CD4-positive, alpha-beta memory T cell (primary cell): ENCODE measurements at places on chromosomes 1 and 21.

GRCh38 chr1:1085911-1086841 is 12.1 kb upstream of the RNF223 start:
- no peak for DNase-seq
- no peak overlapping the region for H3K4me3 ChIP-seq
- H3K27ac ChIP-seq, result no peak overlapping the region
- no peaks in the 10 kb centered on the region for H3K27me3 ChIP-seq

DNA sequence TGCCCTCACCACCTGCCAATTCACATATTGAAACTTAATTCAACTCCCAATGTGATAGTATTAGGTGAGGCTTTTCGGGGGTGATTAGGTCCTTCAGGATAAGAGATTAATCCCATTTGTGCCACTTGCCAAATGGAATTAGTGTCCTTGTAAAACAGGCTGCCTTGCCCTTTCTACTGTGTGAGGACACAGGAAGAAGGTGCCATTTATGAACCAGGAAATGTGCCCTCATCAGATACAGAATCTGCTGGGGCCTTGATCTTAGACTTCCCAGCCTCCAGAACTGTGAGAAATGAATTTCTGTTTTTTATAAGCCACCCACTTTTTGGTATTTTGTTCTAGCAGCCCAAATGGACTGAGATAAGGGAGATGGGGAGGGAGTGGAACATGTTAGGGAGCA is 39.1 kb upstream of the AGL start:
- no peak overlapping the region for H3K27ac ChIP-seq
- no peaks in the 10 kb centered on the region for H3K36me3 ChIP-seq
- no peak overlapping the region for H3K4me3 ChIP-seq
- H3K27me3 ChIP-seq, result no peaks in the 10 kb centered on the region
- no peak for DNase-seq

GRCh38 chr1:178031856-178032320 is 62.0 kb upstream of the RASAL2 start:
- H3K27me3 ChIP-seq, result no peaks in the 10 kb centered on the region
- H3K27ac ChIP-seq, result no peak overlapping the region
- no peak overlapping the region for H3K4me3 ChIP-seq
- no peaks in the 10 kb centered on the region for H3K36me3 ChIP-seq
- DNase-seq, result no peak

DNA sequence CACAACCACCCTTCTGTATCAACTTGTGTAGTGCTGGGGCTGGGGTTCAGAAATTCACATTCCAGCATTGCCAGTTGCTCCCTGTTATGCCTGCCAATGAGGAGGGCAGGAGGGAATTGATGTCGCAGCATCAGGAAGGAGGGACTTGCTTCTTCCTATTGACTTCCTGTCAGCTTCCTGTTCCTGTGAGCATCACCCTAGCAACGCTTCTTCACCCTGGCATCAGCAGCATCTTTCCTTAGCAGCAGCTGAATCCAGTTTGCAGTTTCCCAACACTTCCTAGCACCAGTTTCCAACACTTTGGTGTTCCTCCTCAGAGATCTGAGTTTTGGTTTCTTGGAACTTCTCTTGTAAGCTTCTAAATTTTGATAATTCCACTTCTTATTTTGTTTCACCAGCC is 8.9 kb upstream of the TRIM62 start:
- no peak overlapping the region for H3K4me3 ChIP-seq
- peaks cover 8% of the 10 kb centered on the region for H3K4me1 ChIP-seq
- no peaks in the 10 kb centered on the region for H3K36me3 ChIP-seq
- DNase-seq, result no peak

- H3K36me3 ChIP-seq, result peaks cover 4% of the 10 kb centered on the region
- DNase-seq, result no peak
- peaks cover 28% of the 10 kb centered on the region for H3K4me1 ChIP-seq
Measured at GRCh38 chr1:51266181-51266580, 30.1 kb downstream of the RNF11 start.

DNA sequence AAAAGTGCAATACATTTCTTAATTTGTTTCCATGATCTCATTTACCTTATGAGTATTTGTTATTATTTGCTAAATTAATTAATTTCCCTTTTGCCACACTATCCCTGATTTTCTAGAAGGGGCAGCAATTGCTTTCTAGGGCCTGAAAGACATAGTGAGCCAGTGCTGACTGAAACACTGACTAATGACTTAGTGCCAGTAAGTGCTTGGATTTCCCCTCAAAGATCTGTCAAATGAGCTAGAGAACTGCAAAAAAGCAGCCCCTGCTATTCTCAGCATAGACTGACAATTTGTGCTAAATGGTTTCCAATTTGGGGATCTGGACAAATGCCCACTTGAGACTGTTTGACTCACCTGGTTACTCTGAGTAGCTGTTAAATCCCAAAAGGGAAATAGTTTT is 35.6 kb upstream of the USH2A start:
- DNase-seq, result no peak
- no peak overlapping the region for H3K27ac ChIP-seq
- H3K36me3 ChIP-seq, result no peaks in the 10 kb centered on the region
- H3K4me3 ChIP-seq, result no peak overlapping the region
- no peaks in the 10 kb centered on the region for H3K4me1 ChIP-seq

DNA sequence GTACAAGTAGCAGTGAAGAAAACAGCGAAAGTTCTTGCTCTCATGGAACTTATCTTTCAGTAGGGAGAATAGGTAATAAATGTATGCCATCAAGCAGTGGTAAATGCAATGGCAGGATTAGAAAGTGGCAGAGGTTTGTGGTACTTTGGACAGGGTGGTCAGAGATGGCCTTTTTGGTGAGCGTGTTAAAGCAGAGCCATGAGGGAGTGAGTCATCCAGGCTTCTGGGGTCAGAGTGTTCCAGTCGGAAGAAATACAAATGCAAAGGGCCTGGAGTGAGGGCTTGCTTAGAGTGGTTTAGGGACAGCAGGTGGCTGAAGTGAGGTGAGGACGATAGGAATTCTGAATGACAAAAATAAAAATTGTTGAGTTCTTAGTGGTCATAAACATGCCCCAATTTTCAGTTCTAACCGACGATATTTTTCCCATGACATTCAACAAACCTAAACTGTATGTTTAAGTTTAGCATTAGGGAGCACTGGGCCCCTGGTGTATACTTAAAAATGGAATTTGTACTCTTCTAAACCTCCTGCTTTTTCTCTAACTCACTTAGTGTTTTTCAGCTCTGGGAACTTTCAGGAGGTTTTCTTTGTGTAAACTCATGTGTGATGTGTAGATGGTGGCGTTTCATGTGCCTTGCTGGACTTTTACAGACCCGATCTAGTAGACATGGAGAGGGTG is 78.2 kb downstream of the MACF1 start:
- peaks cover 57% of the 10 kb centered on the region for H3K36me3 ChIP-seq
- H3K27ac ChIP-seq, result no peak overlapping the region
- H3K4me1 ChIP-seq, result peaks cover 16% of the 10 kb centered on the region
- DNase-seq, result no peak
- no peaks in the 10 kb centered on the region for H3K27me3 ChIP-seq

GRCh38 chr1:228735871-228736586 is 750 bp downstream of the RHOU start:
- H3K27ac ChIP-seq, result peak overlapping the region; percentile 37
- no peaks in the 10 kb centered on the region for H3K27me3 ChIP-seq
- peak; percentile 28 for DNase-seq
- no peaks in the 10 kb centered on the region for H3K36me3 ChIP-seq

DNA sequence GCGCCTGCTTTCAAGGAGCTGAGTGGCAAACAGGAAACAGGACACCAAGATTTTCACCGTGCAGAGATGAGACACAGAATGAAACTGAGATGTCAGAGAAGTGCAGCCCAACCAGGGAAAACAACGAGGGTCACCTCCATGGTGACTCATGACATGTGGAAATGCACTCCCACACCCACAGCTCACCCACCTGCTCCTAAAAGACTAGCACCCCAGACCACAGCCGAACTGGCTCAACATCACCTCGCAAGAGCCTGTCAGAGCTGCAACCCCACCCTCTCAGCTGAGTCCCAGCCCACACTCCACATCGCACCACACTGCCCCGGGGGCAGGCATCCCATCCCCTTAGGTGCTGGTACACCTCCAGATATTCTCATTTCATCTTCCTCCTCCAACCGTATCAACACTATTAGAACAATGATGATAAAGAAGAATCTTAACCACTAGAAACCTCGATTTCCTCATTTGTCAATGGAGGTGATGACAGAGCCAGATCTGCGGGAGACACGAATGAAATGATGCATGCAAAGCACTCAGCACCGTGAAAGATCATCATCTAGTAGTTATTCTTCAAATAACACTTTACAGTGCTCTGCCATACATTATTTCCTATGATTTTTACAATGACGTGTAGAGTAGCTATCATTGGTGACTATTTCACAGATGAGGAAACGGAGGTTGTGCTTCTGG is 103.2 kb downstream of the DMRTB1 start:
- H3K4me3 ChIP-seq, result no peak overlapping the region
- H3K36me3 ChIP-seq, result no peaks in the 10 kb centered on the region
- H3K27me3 ChIP-seq, result peaks cover 3% of the 10 kb centered on the region
- no peak overlapping the region for H3K27ac ChIP-seq

DNA sequence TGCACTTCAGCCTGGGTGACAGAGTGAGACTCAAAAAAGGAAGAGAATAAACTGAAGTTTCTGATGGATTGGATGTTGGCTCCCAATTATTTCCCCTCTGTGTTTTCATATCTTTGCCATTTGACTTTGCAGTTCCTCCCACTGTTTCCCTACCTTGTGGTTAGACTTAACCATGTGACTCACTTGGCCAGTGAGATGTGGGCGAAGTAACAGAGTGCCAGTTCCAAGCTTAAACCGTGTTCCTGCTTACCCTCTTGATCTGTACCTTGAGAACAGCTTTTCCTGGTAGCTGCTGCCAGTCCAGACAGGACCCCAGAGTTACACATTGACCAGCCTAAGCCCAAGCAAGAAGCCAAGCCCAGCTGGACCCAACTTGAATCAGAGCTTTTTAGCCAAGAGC is 323.4 kb downstream of the LTN1 start:
- H3K36me3 ChIP-seq, result no peaks in the 10 kb centered on the region
- H3K27me3 ChIP-seq, result no peaks in the 10 kb centered on the region
- no peaks in the 10 kb centered on the region for H3K4me1 ChIP-seq
- H3K27ac ChIP-seq, result no peak overlapping the region

DNA sequence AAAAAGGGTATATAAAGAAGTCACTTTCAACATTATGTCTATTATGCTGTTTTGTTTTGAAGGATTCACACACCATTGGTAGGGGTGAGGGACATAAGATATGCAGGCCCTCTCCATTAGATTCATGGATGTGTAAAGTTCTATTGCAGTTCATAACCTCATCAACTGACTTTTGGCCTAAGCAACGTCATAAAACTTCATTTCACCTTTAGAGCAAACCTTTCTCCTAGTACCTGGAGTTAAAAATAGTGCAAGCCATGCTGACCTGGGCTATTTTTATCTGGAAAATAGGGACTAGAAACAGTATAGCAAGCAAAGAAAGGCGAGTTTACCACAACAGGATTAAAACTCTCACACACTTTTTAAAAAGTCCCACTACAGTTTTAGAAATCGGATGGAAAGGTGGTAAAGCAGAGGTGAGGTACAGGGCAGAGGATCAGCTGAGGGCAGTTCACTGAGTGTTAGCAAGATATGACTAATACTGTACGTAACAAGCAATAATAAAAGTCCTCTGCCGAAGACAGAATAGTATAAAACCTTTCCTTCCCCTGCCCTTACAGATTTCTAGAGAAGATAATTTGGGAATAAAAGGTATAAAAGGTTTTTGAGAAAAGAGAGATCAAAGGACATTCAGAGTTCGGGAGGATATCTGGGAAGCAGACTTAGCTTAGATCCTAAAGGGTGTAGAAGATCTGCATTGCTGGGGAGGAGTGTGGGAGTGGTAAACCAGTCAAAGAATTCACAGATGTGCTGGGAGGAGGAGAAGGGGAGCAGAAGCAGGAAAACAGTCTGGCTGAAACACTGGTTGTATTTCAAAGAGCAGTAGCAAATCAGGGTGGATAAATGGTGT is 14.3 kb downstream of the EGLN1 start:
- H3K4me1 ChIP-seq, result peaks cover 56% of the 10 kb centered on the region
- H3K4me3 ChIP-seq, result no peak overlapping the region
- no peak for DNase-seq
- H3K36me3 ChIP-seq, result no peaks in the 10 kb centered on the region

DNA sequence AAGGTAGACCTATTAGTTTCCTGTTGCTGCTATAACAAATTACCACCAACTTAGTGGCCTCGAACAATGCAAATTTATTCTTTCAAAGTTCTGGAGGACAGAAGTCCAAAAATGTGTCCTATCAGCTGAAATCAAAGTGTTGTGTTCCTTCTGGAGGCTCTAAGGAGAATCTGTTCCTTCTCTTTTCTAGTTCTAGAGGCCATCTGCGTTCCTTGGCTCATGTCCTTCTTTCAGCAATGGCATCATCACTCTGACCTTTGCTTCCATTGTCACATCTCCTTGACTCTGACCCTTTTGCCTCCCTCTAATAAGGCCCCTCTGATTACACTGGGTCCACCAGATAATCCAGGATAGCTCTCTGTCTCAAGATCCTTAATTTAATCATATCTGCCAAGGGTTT is 1.2 kb upstream of the MR1 start:
- H3K27ac ChIP-seq, result peak overlapping the region; percentile 92
- H3K4me1 ChIP-seq, result peaks cover 45% of the 10 kb centered on the region
- H3K27me3 ChIP-seq, result no peaks in the 10 kb centered on the region
- no peak overlapping the region for H3K4me3 ChIP-seq
- H3K36me3 ChIP-seq, result no peaks in the 10 kb centered on the region

GRCh38 chr1:28790377-28791035 is 21.5 kb upstream of the OPRD1 start:
- no peak for DNase-seq
- no peaks in the 10 kb centered on the region for H3K4me1 ChIP-seq
- H3K36me3 ChIP-seq, result no peaks in the 10 kb centered on the region
- H3K27ac ChIP-seq, result no peak overlapping the region

DNA sequence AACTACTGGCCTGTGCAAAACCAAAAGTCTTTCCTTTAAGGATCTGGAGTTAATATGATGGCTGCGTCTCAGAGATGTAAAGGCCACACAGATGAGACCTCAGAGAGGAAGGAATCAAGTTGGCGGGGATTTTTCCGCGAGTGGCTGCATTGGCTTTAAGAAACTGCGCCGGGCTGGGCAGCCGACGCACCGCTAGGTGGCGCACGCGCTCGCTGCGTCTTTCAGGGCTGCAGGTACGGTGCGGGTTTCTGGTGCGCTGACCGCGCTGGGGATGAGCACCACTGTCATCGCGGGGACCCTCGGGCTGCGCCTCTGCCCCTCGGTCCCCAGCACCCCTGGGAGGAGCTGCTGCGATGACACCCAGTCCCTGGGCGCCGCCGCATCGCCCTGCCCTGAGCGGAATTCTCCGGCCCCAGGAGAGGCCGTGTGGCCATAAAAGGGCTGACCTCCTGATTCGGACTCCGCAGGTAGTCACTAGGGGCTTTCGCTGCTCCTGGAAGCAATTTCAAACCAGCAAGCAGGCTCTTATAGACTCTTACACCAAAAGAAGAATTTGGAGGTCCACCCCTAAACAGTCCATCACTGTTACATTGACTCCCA is 241.0 kb downstream of the KCNJ6 start:
- H3K36me3 ChIP-seq, result no peaks in the 10 kb centered on the region
- H3K4me1 ChIP-seq, result peaks cover 6% of the 10 kb centered on the region
- DNase-seq, result peak; percentile 41
- no peaks in the 10 kb centered on the region for H3K27me3 ChIP-seq
- H3K4me3 ChIP-seq, result no peak overlapping the region
